ENCODE measurements at places on chromosomes 3 and 15.

DNA sequence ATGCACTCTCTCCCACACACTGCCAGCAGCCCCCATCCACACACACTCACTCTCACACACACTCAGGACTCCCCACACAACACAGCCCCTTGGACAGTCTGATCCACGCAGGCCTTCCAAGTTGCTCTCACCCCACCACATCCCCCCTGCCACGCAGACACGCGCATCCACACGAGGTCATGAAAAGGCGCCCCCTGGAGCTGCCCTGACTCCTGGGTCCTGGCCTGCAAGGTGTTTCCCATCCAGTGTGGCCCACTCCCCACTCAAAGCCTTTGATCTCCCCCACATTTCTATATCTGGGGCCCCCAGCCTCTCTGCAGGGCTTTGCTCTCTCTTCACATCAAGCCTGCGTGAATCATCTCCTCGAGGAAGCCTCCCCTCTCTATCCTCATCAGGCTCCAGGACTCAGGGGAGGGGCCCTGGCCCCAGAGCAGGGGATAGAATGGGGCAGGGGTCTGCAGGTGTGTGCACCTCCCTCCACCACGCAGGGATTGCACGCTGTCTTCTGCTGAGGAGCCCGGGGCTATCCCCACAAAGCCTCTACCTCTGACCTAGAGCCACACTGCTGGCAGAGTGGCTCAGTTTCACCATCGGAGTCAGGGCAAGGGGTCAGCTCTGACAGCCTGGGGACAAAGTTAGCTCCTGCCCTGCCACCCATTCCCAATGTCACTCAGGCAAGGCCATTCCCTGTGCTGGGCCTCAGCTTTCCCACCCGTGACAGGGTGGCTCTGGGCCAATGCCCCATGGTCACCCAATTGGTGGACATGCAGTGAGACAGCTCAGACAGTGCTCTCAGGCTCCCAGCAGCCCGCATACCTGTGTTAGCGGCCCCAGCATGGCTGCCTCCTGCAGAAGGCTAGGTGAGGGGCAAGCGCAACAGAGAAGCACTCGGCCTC, 6.4 kb downstream of the MYL3 start:
- no peak for DNase-seq

DNA sequence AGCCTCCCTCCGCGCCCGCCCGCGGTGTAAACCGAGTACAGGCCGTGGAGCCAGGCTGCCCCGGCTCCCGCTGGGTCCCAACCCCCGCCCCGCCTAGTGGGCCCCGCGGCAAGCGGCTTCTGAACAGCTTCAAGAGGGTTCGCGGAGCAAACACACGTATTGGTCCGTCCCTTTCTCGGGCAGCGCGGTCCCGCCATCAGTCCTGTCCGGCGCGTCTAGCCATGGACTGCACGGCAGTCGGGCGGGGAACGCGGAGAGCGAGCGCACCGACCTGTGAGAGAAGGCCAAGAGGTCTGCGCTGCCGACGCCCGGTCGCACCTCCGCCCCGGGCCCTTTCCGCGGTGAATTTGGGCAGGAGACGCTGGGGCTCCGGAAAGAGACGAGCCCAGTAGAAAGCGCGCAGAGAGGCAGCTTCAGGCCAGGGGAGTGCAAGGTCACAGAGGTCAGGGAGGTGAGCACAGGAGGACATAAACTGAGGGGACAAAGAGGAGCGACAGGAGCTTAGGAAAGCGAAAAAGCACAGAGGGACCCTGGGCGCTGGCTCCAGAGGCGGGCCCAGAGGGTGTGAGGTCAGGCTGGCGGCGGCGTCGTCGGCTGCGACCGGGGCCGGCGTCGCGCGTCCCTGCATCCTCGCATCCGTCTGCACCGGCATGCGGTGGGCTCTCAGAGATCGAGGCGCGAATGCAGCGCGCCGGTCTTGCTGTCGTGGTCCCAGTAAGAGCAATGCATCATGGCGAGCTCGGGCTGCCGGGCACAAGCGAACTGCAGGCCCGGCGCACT, 1.8 kb downstream of the FOXL2 start:
- DNase-seq, result no peak

DNA sequence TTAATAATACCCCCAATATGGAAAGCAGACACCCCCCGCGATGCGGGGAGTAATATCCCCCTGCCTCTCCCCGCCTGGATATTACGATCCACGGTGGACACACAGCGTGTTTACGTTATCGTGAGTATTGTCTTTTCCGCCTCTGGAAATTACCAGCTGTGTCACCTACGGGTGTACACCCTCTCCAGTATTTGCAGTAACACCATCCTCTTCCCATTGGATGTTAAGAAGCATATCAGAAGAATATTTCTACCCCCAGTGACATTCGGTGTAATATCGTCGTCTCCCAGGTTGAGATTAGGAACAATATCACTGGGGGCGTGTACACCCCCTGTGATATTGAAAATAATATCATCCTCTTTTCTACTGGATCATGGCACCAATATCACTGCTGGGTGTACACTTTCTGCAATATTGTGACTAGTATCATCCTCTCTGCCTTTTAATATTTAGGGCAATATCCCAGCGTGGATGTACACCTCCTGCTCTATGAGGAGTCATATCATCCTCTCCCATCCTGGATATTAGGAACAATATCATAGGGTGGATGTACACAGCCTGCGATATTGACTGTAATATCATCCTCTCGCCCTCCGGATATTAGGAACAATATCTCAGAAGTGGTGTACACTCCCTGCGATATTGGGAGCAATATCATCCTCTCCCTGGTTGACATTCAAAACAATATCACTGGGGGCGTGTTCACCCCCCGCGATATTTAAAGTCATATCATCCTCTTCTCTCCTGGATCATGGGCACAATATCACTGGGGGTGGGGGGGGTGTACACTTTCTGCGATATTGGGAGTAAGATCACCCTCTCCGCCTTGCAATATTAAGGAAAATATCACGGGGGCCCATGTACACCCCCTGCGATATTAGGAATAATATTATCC, 20.3 kb upstream of the BMF start:
- DNase-seq, result no peak

DNA sequence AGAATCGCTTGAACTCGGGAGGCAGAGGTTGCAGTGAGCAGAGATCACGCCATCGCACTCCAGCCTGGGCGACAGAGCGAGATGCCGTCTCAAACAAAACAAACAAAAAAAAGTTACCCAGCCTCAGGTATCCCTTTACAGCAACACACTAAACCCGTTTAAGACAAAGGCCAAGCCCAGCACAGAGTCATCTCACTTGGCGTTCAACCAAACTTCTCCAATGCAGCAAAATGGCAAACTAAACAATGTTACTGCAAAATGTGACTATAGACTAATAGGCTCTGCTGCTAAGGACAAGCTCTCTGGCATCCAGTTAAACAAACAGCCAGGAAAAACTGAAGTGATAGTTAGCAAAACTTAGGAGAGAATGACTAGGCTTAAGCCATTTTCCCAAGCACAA, 6.4 kb upstream of the FAM219B start:
- no peak for DNase-seq

GRCh38 chr3:179401561-179401960, 49.7 kb downstream of the GNB4 start:
- DNase-seq, result no peak

GRCh38 chr3:109387201-109387600, 49.9 kb upstream of the DPPA4 start:
- no peak for DNase-seq

GRCh38 chr3:168088106-168088720, 7.5 kb downstream of the GOLIM4 start:
- DNase-seq, result no peak

GRCh38 chr3:66385066-66385465, 115.8 kb downstream of the LRIG1 start:
- DNase-seq, result no peak

DNA sequence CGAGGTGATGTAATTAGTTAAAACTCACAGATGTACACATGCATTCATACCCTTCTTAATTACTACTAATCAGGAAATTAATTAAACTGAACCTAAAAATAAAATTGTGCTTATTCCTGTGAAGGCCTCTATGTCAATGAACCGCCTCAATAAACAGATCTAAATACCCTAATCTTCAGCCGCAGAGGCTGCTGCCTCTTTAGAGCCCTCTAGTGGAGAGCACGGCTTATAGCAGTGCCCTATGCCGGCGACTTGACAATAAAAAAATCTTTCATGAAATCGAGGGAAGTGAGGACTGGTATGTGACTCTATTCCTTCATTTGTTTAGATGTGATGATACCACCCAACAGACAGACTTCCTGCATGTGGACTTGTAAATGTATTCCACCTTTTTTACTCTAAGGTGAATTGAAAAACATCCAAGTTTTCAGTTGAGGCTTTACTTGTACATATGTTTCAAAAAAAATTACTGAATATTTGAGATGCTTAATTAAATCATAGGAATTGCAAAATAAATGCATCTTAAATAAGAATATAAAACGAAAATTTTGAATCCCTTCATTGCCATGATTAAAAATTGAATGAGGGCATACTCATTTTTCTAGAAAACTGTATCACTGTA, 8.3 kb upstream of the EPHA3 start:
- DNase-seq, result no peak

DNA sequence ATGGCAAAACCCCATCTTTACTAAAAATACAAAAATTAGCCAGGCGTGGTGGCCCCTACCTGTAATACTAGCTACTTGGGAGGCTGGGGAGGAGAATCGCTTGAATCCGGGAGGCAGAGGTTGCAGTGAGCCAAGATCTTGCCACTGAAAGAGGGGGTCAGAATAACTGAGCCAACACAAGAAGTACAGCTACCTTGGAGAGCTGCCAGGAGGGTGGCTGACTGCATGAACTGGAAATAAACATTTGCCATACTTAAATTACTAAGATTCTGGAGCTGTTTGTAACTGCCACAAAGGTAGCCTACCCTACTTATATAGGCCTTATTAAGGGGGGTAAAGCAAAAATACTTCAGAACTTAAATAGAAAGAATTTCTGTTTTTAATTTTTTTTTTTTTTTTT, 15.4 kb upstream of the PIK3CB start:
- no peak for DNase-seq

DNA sequence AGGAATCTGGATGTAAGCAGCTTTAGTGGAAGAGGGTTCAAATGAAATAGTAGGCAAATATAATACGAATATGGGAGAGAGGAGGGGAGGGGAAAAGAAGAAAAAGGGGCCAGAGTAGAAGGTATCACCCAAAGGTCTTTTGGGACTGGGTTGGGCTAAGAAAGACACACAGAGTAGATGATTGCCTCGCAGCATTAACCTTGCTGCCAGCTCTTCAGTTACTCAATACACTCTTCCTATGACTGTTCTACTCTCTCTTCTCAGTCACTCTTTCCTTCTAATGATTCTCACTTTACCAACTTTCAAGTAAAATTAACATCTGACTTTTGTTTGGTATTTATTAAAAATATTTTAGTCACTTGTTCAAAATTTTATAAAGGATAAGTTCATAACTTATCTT, 52.8 kb downstream of the CLASP2 start:
- no peak for DNase-seq

DNA sequence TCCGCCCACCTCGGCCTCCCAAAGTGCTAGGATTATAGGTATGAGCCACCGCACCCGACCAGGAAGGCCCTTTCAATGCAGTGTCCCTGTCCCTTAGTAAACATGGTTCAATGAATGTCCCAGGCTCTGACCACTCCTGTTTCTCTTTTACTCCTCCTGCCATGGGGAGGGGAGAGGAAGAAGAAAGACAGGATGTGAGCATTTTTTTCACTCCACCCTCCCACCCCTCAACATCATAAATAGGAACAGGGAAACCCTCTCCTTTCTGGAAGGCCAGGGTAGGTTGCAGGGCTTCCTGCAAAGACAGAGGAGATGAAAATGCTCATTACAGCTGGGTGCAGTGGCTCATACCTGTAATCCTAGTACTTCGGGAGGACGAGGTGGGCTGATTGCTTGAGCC, 7.5 kb upstream of the TATDN2 start:
- no peak for DNase-seq

DNA sequence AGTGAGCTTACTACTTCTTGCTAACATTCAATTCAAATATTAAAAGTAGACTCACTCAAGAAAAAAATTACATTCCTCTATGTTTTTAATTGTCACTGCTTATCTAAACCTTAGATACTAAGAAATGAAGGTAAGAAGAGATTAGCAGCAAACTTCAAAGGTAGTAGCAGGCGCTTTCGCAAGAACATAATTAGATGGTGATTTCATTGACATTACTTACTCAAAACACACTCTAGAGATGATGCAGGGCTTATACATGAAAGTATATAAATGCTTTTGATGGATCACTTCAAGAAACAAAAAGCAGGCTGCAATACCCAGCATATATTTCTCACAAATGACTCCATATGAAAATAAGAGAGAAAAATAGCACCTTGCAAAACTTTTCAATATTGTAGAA, 86.8 kb downstream of the FSIP1 start:
- no peak for DNase-seq

- no peak for DNase-seq
Measured at GRCh38 chr15:70164156-70164900, 66.6 kb upstream of the TLE3 start.
